CD8-positive, alpha-beta T cell (primary cell): ENCODE measurements at places on chromosomes 6 and 20.

GRCh38 chr6:133887880-133888230 is 1.1 kb upstream of the TCF21 start:
- no peak for DNase-seq

DNA sequence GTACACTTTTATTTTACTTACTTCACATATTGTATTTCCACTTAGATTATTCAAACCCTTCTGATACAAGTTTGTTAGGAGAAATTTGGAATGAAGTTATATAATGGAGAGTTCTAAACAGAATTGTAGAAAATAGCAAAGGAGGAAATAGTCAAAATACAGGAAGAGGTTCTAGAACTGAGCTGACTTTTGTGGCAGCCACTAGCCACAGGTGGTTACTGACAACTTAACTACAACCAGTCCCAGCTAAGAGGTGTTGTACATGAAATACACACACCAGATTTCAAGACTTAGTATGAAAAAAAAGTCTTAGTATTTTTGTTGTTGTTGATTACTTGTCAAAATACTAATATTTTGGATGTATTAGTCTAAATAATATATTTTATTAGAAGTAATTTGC is 727.4 kb upstream of the CITED2 start:
- no peak for DNase-seq

- DNase-seq, result no peak
These were observed 13.9 kb upstream of the CD93 start for GRCh38 chr20:23099791-23100719.

DNA sequence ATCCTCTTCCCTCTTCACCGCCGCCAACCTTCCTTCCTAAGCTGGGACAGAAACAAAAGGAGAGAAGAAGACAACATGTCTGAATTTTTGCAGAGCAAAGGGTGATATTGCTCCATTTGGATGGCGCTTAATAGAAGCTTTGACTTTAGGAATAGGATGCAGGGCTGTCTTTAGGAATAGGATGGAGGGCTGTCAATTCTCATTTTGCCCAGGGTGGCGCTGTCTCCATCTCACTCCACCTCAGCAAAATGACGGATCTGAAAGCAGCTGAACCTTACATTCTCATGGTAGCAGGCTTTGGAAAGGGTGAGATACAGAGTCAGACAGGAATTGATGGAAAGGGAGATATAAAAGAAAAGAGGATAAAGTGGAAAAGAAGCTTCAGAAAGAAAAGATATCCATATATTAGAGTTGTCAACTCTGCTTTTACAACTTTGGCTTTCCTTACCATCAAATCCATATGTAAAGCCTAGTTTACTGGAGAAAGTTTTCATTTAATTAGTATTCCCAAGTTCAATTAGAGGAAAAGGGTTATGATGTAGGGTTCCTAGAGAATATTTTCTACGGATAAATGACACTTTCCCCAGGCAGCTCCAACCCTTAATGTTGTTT is 2.4 kb downstream of the MTCL3 start:
- no peak for DNase-seq

GRCh38 chr20:16308754-16309153 is 264.5 kb downstream of the KIF16B start:
- no peak for DNase-seq

DNA sequence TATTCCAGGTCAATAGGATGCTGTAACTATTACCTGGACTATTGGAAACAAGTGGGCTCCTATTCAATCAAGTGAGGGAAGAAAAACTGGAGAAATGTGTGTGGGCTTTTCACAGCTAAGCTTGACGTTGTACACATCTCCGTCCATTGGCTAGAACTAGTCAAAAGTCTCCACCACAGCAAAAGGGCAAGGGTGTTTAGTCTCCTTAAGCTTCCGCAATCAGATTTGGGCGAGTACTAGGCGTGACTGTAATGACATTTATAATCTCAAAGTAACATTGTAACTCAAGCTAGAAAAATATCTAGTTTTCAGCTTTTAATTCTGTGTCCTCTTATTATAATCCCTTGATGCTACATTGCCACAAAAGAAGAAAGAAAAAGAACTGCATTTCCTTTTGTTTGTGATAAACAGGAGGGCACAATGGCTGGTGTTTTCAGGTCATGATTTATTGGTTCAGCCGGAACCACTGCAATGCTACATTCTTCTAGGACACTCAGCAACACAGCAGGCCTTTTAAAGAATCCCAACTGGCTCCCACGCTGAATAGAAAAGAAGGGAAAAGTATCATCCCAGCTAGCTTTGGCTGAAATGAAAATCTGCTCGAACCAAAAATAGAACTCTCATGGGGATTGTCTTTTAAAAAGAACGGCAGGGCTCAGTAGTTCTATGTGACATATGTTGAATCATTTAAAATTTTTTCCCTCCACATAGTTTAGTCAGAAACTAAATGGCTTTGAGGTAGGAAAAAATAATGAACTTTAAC is 387.7 kb downstream of the BTBD3 start:
- DNase-seq, result no peak

DNA sequence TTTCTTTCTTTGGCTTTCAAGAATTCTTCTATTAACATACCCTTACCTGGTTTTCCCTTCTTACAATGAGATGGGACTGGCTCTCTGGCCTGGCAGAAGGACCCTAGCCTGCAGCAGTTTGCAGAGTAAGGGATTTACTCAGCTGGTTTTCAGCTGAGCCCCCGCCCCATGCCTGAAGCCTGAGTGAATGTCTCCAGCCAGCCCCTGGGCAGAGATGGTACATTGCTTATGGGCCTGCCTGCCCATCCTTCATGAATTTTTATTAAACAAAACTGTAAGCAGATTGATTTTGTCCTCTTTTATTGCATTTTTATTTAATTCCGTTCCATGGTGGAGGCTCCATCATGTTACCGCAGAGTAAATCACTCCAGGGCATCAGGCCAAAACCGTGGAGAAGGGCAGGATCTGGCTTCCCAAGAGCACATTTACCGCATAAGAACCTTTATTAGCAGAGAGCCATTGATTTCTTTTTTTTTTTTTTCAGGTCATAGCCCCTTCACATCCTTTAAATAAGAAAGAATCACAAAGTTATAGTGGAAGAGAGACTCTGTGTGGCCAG is 316.2 kb downstream of the DHX35 start:
- DNase-seq, result no peak

DNA sequence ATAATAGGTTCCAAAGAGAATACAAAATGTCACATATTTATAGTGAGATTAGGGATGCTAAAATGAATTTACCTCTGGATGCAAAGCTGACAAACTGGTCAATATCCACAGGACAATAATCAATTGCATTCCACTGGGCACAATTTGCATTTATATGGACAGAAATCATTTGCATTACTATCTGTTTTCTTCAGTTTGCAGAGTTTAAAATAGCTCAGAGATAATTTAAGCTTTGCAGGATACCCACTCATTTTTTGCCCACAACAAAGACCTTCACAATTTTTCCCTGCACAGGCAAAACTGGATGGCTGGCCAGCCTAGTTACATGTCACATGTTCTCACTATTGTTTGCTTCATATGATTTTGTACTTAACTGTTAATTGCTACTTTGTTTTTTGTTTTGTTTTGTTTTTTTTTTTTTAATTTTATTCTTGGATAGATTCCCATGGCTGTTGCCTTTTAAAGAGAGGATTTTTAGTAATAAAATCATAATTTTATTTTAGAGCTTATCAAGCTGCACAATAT is 483.5 kb downstream of the UTRN start:
- DNase-seq, result no peak

DNA sequence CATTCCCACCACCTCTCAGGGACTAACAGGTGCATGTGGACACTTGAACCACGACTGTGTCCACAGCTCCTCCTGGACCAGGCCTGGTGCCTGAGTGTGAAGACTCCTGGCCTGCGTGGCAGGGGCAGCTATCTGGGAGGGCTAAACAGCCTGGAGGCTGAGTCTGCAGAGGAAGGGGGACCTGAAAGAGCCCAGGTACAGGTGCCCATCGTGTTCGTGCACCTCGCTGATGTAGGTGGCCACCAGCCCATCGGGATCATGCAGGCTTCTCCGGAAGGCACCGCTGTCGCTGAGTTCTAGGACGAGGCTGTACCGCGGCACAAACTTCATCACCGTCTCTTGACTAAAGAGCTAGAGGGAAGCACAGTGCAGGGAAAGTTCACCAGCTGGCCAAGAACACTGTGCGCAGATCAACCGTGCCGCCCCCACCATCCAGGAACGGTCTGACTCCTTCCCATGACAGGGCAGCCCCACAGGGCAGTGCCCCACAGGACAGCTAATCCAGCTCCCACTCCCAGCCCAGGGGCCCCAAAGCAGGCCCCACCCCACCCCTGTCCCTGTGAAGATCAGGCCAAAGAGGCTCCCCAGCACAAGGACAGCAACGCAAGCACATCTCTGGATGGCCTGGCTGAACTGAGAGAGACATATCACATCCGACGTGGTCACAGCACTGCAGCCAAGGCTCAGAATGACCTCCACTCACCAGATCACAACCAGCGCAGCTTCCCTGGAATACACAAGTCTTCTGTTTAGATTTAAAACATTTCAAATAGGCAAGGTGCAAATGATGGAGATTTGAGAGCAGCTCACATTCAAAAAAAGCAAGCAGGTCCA is 14.8 kb downstream of the CST7 start:
- DNase-seq, result no peak

GRCh38 chr6:88655586-88655985 is 307.8 kb downstream of the RNGTT start:
- no peak for DNase-seq

- DNase-seq, result no peak
These were observed 3.2 kb downstream of the MDFI start for GRCh38 chr6:41641352-41641925.

- DNase-seq, result no peak
These were observed 12.8 kb downstream of the UNC93A start for GRCh38 chr6:167303675-167304625.

DNA sequence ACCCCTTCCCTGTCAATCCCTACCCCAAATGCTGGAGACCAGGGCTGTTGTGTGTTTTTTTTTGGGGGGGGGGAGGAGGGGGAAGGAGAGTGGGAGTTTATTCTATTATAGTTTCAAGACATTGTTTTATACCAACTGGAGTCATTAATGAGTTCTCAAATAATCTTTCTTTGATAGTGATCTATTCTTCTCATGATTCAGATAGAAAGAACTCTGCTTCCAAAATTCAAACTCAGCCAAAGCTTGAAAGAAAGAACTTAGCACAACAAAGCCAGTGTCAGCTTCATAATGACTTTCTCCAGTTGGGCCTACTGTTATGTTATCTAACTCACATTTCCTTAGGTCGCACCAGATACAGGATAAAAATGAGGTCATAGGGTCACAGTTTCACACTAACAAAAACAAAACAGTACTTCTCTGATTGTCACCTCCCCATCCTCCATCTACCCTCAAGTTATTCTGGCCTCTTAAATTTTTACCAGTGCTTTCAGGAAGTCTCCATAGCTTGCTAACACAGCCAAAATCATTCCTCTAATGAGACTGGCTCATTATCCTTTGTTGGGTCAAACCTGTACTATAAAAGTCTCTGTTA is 19.0 kb upstream of the MAP3K7 start:
- no peak for DNase-seq

- no peak for DNase-seq
These were observed 7.4 kb upstream of the CD24 start for GRCh38 chr6:106981926-106982325.

DNA sequence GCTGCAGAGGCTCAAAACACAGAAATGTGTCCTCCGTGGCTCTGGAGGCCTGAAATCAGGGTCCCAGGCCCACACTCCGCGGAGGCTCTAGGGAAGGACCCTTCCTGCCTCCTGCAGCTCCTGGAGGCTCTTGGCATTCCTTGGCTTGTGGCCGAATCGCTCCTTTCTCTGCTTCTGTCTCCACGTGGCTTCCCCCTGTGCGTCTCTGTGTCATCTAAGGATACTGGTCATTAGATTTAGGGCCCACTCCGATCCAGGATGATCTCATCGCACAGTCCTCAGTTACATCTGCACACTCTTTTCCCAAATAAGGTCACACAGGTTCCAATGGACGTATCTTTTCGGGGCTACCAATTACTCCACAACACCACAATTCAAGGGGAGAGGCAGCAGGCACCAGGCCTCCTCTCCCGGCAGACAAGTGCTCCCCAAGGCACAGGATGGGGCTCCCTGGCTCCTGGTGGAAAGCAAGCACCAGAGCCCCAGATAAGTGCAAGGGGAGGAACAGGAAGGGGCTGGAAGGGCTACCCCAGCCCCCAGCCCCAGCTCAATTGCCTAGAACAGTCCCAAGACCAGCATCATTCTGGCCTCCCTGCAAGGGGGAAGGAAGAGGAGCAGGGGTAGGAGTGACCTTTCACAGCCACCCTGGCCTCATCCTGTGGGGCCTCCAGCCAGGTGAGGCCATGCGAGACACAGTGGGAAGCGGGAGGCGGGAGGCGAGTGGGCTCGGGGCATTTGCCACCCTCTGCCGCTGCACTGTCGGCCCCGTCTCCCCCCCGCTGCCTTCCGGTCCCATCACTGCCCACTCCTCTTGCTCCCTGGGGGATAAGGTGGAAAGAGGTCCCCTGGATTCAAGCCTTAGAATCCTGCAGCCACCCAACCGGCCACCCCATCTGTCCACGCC is 16.3 kb downstream of the NTSR1 start:
- DNase-seq, result no peak

- DNase-seq, result no peak
These were observed 3.5 kb downstream of the CST3 start for GRCh38 chr20:23634044-23634801.

- no peak for DNase-seq
These were observed 323.2 kb upstream of the MAN1A1 start for GRCh38 chr6:119672725-119673124.

GRCh38 chr6:21219241-21219640 is 374.3 kb upstream of the SOX4 start:
- no peak for DNase-seq

- peak; percentile 70 for DNase-seq
These were observed 142.2 kb downstream of the NFATC2 start for GRCh38 chr20:51400051-51400926.

DNA sequence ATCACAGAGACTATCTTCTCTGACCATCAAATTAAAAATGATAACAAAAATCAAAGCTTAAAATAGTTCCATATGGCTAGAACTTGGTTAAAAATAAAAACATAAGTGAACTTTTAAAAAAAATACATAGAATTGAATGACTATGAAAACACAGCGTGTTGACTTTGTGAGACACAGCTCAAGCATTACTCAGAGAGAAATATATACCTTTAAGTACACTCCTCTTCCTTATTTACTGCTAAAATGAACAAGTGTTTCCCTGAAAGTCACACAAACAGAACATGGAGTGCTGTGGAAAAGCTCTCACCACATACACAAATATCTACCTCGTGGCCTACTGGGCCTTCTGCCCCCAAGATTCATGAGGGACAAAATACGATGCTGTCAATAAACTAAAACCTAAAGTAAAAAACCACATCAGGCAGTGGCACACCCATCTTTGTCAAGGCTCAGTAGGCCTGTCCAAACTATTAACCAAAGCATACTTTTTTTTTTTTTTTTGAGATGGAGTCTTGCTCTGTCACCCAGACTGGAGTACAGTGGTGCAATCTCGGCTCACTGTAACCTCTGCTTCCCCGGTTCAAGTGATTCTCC is 7.5 kb downstream of the FAXC start:
- no peak for DNase-seq

GRCh38 chr6:78770765-78771164 is 96.6 kb upstream of the IRAK1BP1 start:
- DNase-seq, result no peak

GRCh38 chr6:97086781-97087180 is 162.3 kb downstream of the KLHL32 start:
- no peak for DNase-seq

GRCh38 chr6:27839626-27840475 is 72.3 kb downstream of the OR2B2 start:
- peak; percentile 17 for DNase-seq
